ENCODE measurements at places on chromosomes 12 and 14. TPM values are rescaled to one million over a fixed set of nuclear protein-coding genes. Genes with fewer than 3 reads are reported as not detected.

SLCO1C1 gene
- not detected for total RNA-seq

DNA sequence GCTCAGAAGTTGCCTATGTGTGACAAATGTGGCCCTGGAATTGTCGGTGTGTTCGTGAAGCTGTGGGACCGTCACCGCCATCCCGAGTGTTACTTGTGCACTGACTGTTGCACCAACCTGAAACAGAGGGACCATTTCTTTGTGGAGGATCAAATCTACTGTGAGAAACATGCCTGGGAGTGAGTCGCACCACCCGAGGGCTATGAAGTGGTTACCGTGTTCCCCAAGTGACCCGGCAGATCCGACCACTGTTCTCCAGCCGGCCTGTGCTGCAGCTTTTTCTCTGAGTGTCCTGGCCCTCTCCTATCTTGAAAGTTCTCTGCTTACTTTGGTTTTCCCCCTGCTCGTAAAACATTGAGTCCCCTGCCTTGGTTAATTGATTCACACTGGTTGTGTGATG lies 65.3 kb downstream of the VCPKMT start:
- H3K4me3 ChIP-seq, result no peak overlapping the region
- no peak for DNase-seq
- peaks cover 18% of the 10 kb centered on the region for H3K4me1 ChIP-seq
- no peaks in the 10 kb centered on the region for H3K36me3 ChIP-seq

GRCh38 chr14:34218881-34219280 lies 243.2 kb downstream of the SPTSSA start:
- no peak for DNase-seq
- H3K27me3 ChIP-seq, result no peaks in the 10 kb centered on the region
- H3K27ac ChIP-seq, result no peak overlapping the region
- H3K4me3 ChIP-seq, result no peak overlapping the region

- no peaks in the 10 kb centered on the region for H3K36me3 ChIP-seq
- H3K4me1 ChIP-seq, result no peaks in the 10 kb centered on the region
- H3K4me3 ChIP-seq, result no peak overlapping the region
Measured at GRCh38 chr12:129961091-129961490, 57.3 kb upstream of the TMEM132D start.

NXPH4 gene
- not detected for total RNA-seq

DNA sequence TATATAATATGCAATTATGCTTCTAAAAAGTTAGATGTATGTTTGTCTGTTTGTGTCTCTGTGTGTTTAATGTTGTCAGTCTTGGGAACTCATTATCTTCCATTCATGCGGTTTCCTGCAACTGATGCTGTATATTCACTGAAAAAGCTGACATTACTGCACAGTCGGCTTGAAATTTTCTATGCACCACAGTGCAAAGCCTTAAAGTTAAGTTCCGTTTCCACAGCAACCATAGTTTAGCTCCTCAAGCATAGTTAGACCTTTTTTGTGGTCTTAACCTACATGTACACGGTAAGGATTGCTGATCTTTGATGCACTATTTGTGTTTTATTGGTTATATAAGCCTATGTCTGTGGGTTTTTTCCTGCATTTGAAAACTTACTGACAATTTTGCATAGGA lies 309.4 kb downstream of the KCNC2 start:
- H3K36me3 ChIP-seq, result no peaks in the 10 kb centered on the region
- no peaks in the 10 kb centered on the region for H3K4me1 ChIP-seq
- H3K27me3 ChIP-seq, result no peaks in the 10 kb centered on the region
- no peak overlapping the region for H3K4me3 ChIP-seq

CTDSP2 gene
- total RNA-seq, result 86.4 TPM

DNA sequence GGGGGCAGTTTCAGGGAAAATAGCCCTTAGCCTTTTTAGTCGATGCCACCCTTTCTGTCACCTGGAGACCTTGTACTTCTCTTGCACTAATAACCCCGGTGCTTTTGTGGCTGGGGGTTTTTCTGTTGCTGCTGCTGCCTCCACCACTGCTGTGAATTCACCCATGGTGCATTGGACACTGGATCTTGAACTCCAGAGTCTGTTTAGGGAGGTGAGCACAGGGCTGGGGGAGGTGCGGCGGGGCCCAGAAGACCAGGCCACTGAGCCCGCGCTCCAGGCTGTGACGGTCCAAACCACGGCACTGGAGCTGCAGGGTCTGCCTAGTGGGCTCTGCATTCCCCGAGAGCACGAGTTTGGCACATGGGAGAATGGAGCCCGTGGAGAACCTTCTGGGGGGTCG lies 100.6 kb downstream of the NINJ2 start:
- peak overlapping the region; percentile 47 for H3K4me3 ChIP-seq
- H3K36me3 ChIP-seq, result peaks cover 12% of the 10 kb centered on the region
- DNase-seq, result no peak
- peak overlapping the region; percentile 71 for H3K27ac ChIP-seq
- no peaks in the 10 kb centered on the region for H3K27me3 ChIP-seq
- peaks cover 96% of the 10 kb centered on the region for H3K4me1 ChIP-seq

TIMELESS gene
- total RNA-seq, result 3.1 TPM

HOXC9 gene
- not detected for total RNA-seq

- no peaks in the 10 kb centered on the region for H3K27me3 ChIP-seq
- H3K4me3 ChIP-seq, result no peak overlapping the region
- no peak overlapping the region for H3K27ac ChIP-seq
- peaks cover 3% of the 10 kb centered on the region for H3K4me1 ChIP-seq
Measured at GRCh38 chr12:111584959-111585358, 14.2 kb downstream of the ATXN2 start.

GRCh38 chr14:78414172-78414571 lies 244.0 kb downstream of the NRXN3 start:
- no peak for DNase-seq
- H3K27me3 ChIP-seq, result no peaks in the 10 kb centered on the region
- H3K36me3 ChIP-seq, result no peaks in the 10 kb centered on the region
- no peaks in the 10 kb centered on the region for H3K4me1 ChIP-seq
- H3K27ac ChIP-seq, result no peak overlapping the region
